ENCODE measurements at places on chromosomes 16 and 17.

DNA sequence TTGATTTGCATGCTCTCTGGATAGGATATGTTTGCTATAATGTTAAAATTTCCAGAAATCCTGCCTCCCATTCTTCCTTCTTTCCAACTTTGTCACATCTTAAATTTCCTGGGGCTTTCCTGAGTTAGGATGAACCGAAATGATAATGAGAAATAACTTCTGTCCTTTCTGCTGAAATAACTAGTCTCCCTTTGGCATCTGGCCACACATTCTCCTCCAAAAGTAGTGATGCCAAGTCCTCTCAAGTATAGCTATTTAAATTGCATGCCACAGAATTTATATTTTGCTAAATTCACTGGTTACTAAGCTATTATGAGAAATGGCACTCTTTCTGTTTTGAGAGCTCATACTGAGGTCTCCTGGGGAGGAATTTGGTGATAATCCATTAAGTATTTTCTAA, 30.6 kb downstream of the FAM20A start:
- no peak for DNase-seq

DNA sequence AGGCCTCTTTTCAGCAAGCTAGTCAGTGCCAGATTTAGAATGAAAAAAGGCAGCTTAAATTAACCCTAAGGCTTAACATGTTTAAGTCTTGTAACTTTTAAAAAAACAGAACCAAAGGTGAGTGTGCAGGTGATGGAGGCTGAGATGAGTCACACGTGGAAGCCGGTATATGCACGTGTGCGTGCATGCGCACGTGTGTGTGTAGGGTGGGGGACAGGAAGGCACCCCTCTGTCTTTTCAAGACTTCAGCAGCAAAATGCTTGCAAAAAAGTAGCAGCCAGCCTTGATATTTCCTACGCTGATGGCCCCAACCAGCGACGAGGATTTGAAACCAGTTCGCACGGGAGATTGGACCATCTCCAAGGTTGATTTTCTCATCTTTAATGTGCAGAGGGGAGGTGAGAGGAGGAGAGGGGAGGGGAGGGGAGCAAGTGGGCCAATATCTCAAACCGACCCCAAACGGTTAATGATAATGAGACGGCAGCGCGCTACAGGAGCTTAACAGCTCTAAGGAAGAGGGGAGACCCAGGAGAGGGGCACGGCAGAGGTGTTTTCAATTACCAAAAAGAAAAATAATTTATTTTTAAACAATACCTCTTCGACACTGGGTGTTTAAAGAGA, 154.7 kb downstream of the ZNF423 start:
- no peak for DNase-seq

GRCh38 chr16:27721531-27722181, 171.7 kb downstream of the KATNIP start:
- DNase-seq = no peak

DNA sequence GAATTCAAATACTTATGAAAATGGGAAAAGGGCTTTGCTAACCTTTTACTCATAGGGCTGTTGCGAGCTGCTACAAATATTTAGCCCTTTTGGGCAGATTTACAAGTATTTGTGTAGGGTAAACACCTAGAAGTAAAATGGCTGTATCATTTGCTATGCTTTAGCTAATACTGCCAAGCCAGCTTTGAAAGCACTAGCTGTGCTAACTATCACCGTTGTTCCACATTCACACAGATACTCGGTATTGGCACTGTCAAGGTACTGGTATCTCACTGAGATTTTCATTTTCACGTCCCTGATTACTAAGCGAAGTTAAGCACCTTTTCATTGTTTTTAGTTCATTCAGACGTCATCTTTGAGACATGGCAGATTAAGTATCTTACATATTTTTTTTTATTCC, 84.8 kb downstream of the GLG1 start:
- no peak for DNase-seq

GRCh38 chr17:39951924-39952679, 10.7 kb upstream of the GSDMA start:
- no peak for DNase-seq

- no peak for DNase-seq
These were observed 39.7 kb downstream of the RPTOR start for GRCh38 chr17:80584176-80584905.

DNA sequence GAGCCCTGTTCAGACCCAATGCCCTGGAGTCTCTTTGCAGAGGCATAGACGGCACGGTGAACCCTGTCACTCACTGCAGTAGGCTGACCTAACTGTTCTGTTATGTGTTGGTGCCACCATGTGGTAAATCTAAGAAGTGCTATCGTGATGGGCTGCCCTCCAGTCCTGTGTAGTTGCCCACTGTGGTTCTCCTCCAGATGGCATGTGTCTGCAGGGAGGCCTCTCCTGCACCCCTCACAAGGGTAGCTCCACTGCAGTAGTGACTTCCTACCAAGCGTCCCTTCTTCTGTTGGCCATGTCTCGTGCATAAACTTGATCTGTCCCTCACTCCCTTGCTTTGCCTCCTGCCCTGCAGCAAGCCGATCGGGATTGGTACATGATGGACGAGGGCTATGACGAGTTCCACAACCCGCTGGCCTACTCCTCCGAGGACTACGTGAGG, 5.8 kb downstream of the DHX38 start:
- peak; percentile 71 for DNase-seq

DNA sequence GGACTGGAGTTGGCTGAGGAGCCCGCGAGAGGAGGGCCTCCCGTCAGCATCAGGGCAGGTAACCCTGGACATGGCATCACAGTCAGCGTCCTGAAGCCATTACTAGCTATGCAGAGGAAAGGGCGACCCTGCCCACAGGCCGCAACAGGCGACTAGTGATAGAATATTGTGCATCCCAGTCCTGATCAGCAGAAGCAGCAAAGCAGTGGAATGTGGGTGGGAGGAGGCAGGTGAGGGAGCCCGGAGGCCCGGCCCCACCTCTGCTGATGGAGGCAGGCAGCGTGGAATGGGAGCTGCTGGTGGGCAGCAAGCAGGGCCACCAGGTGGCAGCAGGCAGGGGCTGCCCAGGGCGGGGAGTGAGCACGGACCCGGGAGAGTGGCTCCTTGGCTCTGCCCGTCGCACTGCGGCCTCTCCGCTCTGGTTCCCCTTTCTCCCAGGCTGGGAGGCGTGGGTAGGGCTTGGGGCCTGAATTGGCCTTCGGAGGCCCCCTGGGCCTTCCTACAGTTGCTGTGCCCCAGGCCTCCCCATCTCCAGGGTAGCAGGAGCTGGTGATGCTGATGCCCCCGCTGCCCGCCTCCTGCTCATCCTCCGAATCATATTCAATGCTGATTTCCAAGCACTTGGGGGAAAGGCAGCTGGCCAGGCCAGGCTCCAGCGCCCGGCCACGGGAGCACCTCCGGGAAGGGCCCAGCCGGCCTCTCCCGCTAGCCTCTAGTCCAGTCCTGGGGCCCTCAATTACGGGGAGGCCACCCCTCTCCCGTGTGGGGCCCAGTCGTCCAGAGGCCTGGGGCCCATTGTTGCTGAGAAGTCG, 20.2 kb downstream of the TSPOAP1 start:
- peak; percentile 21 for DNase-seq

DNA sequence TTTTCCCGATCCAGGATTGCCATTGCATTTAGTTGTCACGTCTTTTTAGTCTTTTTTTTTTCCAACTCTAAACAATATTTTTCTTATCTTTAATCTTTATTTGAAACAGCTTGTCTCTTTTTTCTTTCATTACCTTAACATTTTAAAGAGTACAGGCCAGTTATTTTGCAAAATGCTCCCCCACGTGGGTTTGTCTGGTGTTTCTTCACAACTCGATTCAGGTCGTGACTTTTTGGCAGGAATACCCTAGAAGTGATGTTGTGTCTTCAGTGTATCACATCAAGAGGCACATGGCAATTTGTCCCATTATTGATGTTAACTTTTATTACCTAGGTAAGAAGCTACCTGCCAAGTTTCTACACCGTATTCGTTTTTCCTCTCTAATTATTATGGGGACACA, 17.9 kb downstream of the CMC2 start:
- no peak for DNase-seq

DNA sequence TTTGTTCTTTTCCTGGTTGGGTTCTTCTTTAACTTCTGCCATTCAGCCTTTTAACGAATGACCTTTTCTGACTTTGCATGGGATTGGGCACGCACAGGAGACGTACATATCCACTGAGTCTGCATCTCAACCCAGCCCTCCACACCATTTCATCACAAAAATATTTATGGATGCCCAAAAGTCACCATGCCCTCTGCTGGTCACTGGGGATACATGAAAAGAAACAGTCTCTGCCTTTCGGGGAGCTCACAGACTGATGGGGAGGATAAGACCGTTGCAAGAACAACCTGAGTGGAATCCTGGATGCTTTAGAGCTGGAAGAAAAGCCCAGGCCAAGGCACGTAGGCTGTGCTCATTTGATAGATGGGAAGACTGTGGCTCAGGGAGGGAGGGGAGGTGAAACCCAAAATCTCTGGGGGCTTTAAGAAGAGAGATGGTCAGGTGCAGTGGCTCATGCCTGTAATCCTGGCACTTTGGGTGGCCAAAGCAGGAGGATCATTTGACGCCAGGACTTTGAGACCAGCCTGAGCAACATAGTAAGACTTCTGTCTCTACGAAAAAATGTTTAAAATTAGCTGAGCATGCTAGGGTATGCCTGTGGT, 7.9 kb upstream of the MT2A start:
- DNase-seq = peak; percentile 66

DNA sequence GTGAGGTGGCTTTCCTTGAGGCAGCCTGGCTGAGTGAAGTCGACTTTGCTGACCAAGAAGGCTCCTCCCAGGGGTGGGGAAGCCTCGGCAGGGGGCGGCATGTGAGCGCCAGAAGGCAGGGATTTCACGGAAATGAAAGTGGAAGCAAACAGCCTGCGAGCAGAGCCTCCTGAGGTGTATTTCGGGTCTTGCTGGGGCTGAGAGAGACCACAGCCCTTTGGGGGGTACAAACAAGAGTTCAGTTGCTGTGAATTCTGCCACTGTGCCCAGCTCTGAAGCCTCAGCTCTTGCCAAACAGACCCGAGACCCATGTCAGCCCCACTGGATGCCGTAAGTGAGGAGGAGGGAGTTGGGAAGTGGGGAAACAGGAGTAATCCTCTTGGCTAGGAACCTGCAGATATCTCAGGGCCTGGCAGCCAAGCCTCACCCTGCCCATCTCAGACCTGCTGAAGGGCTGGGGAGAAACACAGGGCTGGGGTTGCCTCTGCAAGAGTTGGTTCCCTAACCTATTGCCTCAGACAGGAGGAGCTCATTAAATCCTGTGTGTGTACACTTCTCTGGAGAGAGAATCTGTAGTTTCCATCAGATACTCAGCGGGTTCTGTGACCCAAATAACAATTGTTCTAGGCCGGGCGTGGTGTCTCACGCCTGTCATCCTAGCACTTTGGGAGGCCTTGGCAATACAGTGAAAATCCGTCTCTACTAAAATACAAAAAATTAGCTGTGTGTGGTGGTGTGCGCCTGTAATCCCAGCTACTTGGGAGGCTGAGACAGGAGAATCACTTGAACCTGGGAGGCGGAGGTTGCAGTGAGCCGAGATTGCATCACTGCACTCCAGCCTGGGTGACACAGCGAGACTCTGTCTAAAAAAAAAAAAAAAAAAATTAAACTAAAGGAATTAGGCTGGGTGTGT, at the start of gene IFI35:
TSS of gene IFI35 (plus strand) at position 146 of the 913 bp plus-strand sequence. CDS start at position 310, 164 bp downstream.
- DNase-seq = peak; percentile 95
